ENCODE measurements at places on chromosomes 1 and 21.

DNA sequence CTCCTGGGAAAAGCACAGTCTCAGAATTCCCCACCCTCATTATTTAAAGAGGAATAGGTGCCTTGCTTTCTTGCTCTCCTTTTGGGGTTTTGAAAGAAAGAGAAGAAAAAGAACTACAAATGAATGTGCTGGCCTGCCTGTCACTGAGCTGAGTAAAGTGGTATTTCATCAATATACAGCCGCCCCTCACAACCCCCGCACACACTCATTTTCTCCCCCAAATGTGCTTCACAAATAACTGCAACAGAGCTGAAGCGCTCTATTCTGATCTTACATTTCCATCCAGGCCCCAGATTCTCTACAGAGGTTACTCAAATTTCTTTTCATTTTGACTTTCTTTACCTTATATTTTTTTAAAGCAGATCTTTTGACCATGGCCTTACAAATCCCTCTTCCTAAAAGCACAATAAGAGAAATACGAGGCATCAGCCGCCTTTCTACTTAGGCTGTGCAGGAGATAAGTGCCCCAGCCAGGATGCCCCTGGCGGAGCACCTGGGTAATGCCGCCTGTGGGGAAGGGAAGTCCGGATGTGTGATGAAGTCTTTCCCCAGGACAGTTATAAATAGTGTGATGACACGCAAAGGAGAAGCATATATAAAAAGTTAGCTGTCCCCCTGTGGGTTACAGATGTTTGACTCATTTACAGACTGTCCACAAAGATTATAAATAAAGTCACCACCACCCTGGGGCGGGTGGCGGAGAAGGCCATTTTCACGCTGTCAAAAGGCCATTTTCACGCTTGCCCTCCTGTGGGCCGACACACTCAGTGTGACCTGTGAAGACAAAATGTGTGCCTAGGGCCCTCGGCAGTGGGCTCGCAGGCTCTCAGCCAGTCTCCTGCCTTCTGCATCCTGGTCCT lies 6.5 kb downstream of the KCNN3 start:
- no peak for DNase-seq

DNA sequence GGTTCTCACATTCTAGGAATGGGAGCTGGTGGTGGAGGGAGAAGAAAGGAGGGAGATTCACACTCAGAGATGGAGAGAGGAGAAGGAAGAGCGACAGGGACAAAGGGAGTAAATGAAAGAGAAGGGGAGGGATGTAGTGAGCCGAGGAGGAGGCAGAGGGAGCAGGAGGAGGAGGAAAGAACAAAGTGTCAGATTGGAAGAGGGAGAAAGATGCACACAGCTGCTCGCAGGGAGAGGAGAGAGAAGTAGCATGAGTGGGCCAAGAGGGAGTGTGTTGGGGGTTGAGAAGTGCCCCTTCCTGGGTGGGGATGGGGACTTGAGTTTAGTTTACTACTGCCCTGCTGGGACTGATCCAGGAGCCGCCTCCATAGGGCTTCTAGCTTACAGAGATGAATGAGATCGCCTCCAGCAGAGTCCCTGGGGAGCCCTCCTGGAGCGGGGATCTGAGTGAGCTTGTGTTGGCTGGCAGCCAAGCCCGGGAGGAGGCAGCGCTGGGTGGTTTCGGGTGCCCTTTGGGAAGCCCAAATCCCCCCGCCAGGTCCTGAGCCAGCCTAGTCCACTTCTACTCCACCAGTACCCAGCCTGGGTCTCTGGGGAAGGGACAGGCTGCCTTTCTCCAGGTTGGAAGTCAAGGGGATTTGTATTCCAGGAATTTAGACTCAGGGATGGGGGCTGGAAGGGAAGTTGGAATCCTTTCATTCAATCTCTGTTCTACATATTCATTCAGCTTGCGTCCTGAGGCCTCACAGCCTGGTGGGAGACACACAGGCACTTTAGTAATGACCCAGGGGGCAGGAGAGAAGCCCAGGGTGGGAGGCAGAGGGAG lies 20.9 kb downstream of the PTPRU start:
- DNase-seq, result no peak

- no peak for DNase-seq
These were observed 94.2 kb downstream of the DTL start for GRCh38 chr1:212129781-212130180.

DNA sequence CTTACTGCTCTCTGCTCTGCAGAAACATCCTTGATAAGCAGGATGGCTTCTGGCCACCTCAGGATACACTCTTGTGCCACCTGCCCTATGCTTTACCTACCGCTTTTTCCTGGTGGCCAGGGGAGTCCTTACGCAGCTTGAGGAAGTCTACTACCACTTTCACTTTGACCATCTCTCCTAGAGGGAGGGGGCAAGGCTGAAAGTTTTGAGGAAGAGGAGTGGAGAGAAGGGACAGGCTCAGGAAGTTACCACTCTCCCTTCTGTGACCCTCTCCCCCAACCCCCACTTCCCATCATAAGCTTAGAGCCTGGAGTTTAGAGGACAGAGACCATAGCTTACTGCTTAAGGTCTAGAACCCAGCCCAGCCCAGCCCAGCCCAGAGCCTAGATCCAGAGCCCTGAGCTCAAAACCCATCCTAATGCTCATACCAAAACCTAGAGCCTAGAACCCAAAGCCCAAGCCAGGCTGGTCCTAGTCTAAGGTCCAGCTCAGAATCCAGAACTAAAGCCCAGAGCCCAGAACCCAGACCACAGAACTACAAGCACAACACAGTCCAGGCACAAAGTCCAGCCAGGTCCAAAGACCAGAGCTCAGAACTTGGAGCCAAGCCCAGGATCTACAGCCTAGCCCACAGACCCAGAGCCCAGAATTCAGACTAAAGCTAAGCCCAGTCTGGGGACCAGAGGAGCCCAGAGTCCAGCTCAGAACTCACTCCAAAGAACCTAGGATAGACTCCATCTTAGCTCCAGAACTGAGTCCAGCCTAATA lies 18.0 kb upstream of the MFSD2A start:
- DNase-seq, result no peak

DNA sequence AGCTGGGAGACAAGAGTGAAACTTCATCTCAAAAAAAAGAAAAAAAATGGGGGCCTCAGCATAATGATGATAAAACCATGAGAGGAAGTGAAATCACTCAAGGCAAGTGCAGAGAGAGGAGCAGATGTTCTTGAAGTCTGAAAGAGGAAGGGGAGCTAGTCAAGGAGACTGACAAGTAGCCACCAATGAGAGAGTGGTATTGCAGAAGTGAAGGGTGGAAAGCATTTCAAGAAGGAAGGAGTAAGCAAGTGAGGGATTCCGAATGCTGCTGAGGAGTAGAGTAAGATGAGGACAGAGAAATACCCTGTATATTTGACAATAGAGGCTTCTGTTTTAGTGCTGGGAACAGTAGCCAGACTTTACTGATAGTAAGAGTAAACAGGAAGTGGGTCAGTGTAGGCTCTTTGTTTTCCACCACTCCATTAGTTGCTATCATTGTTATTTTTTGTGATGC lies 2.9 kb downstream of the TATDN3 start:
- no peak for DNase-seq

DNA sequence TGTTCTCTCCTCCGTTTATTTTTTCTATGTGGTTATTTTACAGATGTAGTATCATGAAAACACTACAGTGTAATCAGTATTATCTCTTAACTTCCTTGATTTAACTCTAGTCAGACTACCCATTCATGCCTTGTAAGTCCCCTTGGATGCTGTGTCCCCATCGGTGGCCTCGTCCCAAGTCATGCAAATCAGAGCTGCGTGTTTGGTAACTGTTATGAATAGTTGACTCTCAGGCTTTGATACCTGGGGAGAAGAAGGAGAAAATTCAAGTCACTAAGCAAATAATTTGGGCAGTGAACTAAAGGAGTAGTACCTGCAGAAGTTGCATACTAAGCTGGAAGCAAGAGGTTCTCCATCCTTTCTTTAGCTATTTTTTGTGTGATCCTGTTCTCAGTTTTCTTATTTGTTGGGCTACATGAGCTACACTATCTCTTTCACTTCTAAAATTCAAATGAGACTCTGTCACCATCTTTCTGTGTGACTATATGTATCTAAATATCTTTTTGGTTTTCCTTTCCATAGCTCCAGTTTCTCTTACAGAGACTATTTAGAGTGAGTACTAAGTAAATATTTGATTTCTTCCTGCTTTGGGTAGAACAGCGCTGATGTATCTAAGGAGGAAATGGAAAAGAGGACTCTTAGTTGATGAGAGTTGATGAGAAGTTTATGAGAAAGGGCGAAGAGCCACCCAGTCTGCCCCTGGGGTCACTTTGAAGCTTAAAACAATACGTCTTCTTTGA lies 50.9 kb downstream of the VANGL2 start:
- DNase-seq, result no peak

DNA sequence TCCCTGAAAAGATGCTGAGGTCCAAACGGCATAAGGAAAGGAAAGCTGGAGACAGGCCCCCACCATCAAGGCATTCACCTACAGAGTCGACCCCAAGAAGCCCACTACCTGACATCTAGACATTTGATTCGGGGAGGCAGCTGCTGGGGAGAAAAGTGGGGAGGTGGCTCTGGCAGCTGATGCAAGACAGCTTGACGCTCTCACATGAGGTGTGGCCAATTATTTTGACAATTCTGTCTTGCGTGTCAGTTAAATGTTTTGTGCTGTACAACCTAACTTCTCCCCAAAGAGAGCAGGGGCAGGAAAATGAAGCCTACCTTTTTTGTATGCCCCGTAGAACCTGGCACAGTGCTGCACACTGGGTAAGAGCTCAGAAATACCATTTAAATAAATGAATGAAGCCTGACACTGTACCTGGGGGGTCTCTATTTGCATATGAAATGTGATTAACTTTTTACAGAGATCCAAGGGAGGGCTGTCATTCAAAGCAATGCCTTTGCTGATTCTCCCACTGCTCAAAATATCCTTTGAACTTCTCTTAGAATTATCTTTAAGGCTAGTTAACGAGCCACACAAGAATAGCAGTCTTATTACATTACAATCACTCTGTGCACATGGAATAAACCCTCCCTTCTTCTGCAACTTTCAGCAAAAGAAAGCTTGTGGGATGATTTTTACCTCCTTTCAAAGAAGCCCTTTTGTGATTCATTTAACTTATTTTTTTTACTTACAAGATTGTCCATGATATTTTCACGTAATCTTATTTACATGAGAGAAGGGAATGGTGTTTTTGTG lies 163.2 kb downstream of the TNR start:
- DNase-seq, result no peak

- no peak for DNase-seq
These were observed 2.0 kb upstream of the PERM1 start for GRCh38 chr1:983798-984475.

DNA sequence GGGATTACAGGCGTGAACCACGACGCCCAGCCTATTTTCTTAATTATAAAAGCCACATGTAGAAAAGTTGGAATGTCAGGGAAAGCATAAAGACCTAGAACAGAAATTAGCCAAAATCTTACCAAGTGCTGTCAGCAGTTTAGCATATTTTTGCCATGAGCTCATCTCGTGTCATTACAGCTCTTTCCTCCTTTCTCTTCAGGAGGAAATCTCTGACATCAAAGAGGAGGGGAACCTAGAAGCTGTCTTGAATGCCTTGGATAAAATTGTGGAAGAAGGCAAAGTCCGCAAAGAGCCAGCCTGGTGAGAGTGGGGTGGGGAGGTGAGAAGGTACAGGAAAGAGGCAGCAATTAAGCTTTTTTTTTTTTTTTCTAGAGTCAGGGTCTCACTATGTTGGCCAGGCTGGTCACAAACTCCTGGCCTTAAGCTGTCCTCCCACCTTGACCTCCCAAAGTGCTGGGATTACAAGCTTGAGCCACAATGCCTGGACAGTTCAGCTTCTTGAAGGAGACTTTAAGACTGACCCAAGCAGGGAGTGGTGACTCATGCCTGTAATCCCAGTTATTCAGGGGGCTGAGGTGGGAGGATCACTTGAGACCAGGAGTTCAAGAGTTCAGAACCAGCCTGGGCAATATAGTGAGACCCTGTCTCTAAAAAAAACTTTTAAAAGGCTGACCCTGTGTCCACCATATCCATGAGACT lies 8.4 kb upstream of the BGLAP start:
- no peak for DNase-seq

- no peak for DNase-seq
These were observed 362.7 kb downstream of the SIPA1L2 start for GRCh38 chr1:232267092-232267836.

- no peak for DNase-seq
These were observed 41.8 kb upstream of the PWP2 start for GRCh38 chr21:44065428-44065827.

GRCh38 chr1:55233145-55233777 lies 18.1 kb upstream of the USP24 start:
- DNase-seq, result no peak

GRCh38 chr21:42690586-42690985 lies 37.2 kb downstream of the PDE9A start:
- DNase-seq, result no peak

GRCh38 chr1:81834921-81835698 lies 34.4 kb downstream of the ADGRL2 start:
- DNase-seq, result no peak

- DNase-seq, result no peak
These were observed 136.2 kb downstream of the SLC35F3 start for GRCh38 chr1:234040446-234041317.

DNA sequence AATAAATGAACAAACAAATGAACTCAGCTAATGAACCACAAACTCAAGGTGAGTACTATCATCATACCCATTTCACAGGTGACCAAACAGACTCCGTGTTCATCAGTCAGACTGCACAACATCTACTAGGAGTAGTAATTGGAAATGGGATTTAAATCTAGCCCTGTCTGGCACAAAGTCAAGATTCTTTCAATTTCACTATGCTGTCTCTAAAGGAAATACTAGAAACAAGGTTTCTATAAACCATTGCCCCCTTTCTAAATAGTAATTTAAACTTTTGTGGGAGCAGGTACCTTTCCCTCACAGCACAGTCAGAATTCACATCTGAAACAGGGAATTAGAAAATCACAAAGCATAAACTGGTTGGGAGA lies 160.3 kb downstream of the TGFBR3 start:
- DNase-seq, result no peak

DNA sequence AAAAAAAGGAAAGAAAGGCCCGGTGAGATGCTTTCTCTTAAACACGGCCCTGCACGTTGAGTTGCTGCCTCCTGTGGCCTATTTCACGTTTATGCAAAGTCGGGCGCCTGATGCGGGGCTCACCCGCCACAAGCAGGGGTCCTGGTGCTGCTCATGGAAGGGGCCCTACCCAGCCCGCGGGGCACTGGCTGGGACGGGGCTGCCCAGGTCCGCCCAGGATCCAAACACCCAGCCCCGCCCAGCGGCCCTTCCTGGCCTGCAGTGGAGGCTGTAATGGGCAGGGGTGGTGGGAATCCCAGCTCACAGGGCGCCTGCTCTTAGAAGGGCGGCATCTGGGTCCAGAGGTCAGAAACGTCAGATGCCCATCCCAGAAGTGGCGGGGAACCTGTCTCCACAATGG lies 1.6 kb downstream of the COL6A2 start:
- no peak for DNase-seq

- DNase-seq, result no peak
These were observed 16.9 kb downstream of the RAB7B start for GRCh38 chr1:205986292-205986691.
